ENCODE measurements at places on chromosomes 2 and 18. TPM values are rescaled to one million over a fixed set of nuclear protein-coding genes. Genes with fewer than 3 reads are reported as not detected.

- DNase-seq, result no peak
- H3K36me3 ChIP-seq, result peaks cover 18% of the 10 kb centered on the region
- no peak overlapping the region for H3K4me3 ChIP-seq
- H3K27me3 ChIP-seq, result no peaks in the 10 kb centered on the region
Measured at GRCh38 chr2:179180242-179180641, 84.4 kb downstream of the SESTD1 start.

Gene CLEC4F
- total RNA-seq, result not detected

DNA sequence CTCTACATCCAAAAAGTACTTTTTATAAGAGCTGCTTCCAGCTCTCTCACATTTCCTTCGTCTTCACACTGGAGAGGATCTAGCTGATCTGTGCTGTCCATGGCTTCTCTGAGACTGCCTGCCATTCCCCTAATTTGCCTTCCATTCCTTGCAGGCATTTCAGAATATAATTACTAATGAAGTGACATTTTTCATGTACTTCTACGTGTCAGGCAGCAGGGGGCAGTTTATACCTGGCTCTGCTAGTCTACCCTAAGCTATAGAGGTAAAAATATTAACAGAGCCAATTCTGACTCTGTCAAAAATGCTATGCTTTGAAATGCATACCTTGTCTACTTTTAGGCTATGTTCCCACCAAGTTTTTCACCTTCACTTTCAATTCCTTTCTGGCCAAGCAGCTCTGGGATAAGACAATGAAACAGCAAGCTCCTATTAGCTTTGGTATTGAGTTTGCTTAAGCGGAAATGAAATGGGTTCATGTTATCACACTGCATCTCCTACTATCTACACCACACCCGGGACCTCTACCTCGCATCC is 81.9 kb downstream of the MEP1B start:
- peak; percentile 22 for DNase-seq
- peaks cover 11% of the 10 kb centered on the region for H3K36me3 ChIP-seq
- no peak overlapping the region for H3K4me3 ChIP-seq
- H3K27me3 ChIP-seq, result no peaks in the 10 kb centered on the region
- H3K27ac ChIP-seq, result no peak overlapping the region
- peaks cover 2% of the 10 kb centered on the region for H3K4me1 ChIP-seq

DNA sequence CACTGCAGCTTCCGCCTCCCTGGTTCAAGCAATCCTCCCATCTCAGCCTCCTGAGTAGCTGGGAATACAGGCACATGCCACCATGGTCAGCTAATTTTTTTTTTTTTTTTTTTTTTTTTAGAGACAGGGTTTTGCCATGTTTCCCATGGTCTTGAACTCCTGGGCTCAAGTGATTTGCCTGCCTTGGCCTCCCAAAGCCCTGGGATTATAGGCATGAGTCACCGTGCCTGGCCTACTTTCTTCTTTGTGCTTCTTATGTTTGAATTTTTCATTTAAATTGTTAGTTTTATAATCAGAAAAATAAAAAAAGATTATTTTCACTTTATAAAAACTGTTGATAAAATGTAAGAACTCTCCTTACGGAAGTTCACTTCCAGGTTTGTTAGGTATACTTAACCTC is 101.5 kb upstream of the LPIN2 start:
- H3K4me3 ChIP-seq, result no peak overlapping the region
- H3K4me1 ChIP-seq, result peaks cover 15% of the 10 kb centered on the region
- no peaks in the 10 kb centered on the region for H3K36me3 ChIP-seq
- no peak for DNase-seq
- H3K27ac ChIP-seq, result no peak overlapping the region

DNA sequence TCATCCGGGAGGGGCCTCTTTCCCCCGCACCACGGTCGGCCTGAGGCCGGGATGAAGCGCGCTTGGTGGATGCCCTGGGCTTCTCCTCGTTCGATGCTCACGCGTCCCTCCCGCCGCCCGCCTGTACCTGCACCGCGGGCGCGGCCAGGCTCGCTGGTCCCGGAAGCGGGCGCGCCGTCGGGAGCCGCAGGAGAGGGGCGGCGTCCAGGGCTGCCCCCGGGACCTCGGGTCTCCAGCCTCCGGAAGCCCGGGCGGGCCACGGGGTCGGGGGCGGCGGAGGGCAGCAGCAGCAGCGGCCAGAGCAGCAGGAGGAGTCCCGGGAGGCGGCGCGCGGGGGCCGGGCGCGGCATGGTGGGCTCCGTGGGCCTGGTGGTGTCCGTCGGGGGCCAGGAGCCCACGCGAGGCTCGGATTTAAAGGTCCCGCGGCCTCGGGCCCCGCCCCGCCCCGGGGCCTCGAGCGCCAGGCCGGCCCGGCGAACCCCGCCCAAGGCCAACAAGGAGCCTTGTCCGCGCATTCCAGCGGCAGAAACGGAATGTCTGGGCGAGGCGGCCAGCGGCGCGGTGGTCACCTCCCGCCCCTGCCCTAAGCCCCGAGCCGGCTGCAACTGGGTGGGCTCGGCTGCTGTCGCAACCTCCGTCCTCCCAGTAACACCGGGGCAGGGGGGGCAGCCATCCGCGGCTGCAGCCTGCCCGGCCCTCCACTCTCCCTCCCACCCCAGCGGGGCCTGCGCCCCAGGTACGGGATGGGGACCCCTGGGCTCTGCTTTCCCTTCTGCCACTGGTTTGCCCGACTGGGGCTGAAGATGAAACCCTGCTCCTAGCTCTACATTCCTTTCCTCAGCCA is at the start of gene MATN3:
TSS of gene MATN3 (minus strand) at position 387 of the 844 bp plus-strand sequence. CDS start at position 350, 37 bp downstream.
- no peak within 1 kb of the TSS for H3K27ac ChIP-seq
- DNase-seq, result peak; percentile 37
- peaks cover 58% of the 10 kb centered on the region for H3K27me3 ChIP-seq
- H3K4me3 ChIP-seq, result peak within 1 kb of the TSS; percentile 86
- H3K4me1 ChIP-seq, result peaks cover 13% of the 10 kb centered on the region

DNA sequence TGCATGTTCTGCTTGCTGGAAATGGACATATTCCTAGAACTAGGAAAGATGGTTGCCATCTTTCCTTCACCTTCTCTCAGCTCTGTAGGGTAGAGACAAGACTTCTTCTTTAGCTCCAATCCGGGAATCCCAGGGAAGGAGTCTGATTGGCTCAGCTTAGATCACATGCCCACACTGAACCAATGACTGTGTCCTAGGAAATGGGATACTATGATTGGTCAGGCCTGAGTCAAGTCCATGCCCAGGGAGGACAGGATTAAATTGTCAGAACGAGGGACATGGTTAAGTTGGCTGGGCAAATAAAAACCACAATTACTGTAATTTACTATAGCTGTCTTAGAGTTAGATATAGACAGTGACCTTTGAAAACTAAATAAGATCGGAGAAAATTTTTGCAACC is 31.4 kb downstream of the SEMA4F start:
- H3K4me3 ChIP-seq, result no peak overlapping the region
- DNase-seq, result no peak
- H3K27me3 ChIP-seq, result peaks cover 3% of the 10 kb centered on the region
- no peaks in the 10 kb centered on the region for H3K4me1 ChIP-seq

GRCh38 chr2:108315444-108315934 is 26.8 kb downstream of the SULT1C2 start:
- H3K4me1 ChIP-seq, result peaks cover 20% of the 10 kb centered on the region
- DNase-seq, result no peak
- no peaks in the 10 kb centered on the region for H3K36me3 ChIP-seq
- H3K27me3 ChIP-seq, result no peaks in the 10 kb centered on the region
- H3K27ac ChIP-seq, result no peak overlapping the region

All from neural crest cell (in vitro differentiated cells).